ENCODE measurements at places on chromosomes 12 and 14.
A peak's percentile ranks its signal among the peaks of the same experiment; 100 is the strongest.

GRCh38 chr12:1805441-1806081 lies 14.8 kb upstream of the LRTM2 start:
- DNase-seq = no peak

DNA sequence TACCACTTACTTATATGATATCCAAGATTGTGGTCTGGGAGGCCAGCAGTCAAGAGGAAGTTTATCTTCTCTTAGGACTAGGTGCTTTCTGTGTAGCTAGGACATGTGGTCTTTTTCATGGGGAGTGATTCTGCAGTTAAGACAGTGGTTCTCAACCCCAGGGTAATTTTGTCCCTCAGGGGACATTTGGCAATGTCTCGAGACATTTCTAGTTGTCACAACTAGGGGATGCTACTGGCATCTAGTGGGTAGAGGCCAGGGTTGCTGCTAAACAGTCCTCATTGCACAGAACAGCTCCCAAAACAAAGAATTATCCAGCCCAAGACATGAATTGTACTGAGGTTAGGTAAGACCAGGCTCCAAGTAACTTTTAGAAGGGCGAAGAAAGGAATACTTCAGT lies 20.0 kb downstream of the AMDHD1 start:
- no peak for DNase-seq

GRCh38 chr12:127588249-127588648 lies 678.7 kb upstream of the TMEM132C start:
- DNase-seq = no peak

- DNase-seq = no peak
Observed at GRCh38 chr14:84080944-84081343, 1449.0 kb upstream of the FLRT2 start.

DNA sequence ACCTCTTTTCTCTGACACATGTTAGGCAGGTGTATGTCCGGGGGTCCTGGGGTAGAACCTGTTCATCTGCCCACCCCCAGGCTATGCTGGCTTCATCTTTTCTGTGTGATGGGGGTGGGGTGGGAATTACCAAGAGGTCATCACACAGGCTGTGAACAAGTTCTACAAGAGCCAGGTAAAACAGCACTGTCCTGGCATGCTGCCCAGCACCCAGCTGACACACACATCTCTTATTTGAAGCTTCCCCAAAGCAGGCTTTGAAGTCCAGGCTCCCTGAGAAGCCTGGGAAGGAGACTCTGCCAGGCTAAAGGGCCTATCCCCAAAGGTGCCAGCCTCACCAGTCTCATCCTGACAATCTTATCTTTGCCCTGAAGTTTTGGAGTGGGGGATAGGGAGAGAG lies 141.1 kb downstream of the ALG10 start:
- DNase-seq = no peak

GRCh38 chr14:51993285-51993920 lies 4.1 kb downstream of the RTRAF start:
- no peak for DNase-seq

DNA sequence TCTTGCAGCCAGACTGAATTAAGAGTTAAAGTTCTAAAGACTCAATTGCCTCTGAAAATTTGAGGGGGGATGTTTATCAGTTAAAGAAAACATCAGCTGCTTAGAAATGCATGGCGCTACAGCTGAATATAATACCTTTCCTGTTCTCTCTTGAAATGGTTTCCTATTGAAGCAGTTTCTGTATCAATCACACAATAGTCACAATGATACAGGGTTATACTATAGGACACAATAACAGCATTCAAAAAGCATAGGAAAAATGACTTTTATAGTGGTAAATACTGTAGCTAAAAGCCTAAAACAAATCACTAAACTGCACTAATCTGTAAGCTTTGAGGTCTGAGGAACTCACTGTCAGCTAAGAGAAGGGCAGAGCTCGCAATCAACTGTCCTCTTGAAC lies 15.2 kb downstream of the MDGA2 start:
- DNase-seq = no peak

DNA sequence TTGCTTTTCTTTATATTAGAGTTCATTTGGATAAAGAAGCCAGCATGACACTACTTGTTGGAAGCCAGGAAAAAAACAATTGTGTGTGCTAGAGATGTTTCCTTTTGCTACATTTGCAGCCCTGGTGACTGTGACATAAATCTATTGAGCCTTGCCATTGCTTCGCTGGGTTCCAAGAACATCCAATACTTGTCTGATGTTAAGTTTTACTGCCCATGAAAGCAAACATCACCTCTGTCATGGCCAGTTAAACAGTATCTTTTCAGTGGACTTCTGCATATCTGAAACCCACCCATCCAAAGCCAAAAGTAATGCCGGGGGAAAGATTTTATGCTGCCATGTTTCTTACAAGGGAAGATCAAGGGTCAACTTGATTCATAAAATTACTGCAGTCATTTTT lies 184.0 kb downstream of the MSRB3 start:
- DNase-seq = no peak

GRCh38 chr12:94318181-94318580 lies 141.5 kb downstream of the CEP83 start:
- DNase-seq = no peak

DNA sequence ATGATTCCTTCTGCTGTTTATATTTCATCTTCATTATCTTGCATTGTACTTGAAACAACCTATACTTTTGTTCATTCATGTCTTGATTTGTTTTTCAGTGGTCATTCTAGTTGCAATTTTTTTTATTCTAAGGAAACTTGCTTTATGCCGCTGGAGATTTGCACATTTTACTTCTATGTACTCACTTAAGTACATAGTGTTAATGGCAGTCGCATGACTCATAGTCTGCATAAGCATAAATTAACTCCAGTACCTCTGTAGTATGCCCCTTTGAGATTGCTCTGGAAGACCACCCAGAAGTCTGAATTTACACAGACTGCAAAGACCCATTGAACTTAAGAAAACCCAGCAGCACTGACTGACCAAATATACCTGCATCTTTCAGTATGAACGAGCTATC lies 77.0 kb downstream of the MSRB3 start:
- DNase-seq = no peak

DNA sequence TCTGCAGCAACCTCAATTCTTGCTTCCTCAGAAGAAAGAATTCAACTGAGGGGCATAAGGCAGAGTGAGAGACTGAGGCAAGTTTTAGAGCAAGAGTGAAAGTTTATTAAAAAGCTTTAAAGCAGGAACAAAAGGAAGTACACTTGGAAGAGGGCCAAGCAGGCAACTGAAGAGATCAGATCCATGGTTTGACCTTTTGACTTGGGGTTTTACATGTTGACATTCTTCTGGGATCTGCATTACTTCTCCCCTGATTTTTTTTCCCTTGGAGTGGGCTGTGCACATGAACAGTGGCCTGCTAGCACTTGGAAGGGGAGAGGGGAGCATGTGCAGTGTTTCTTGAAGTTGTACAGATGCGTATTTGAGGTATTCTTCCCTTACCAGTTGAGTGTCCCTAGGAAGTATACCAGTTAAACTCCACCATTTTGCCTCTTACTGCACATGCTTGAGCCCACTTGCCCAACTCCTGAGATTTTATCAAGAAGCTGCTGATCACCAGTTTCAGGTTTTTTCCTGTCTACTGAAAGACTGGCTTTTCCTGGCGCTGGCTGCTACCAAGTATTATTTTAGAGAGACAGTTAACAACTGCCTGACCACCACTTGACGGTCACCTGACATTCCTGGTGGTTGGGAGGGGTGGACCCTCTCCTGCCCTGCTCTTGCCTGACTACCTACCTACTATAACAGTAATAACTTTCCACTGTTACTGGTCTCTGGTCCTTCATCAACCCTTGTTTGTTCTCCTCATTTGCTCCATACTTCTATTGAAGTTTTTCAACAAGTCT lies 26.0 kb upstream of the TMTC2 start:
- DNase-seq = no peak

GRCh38 chr12:52496054-52496453 lies 3.0 kb upstream of the KRT6A start:
- no peak for DNase-seq

DNA sequence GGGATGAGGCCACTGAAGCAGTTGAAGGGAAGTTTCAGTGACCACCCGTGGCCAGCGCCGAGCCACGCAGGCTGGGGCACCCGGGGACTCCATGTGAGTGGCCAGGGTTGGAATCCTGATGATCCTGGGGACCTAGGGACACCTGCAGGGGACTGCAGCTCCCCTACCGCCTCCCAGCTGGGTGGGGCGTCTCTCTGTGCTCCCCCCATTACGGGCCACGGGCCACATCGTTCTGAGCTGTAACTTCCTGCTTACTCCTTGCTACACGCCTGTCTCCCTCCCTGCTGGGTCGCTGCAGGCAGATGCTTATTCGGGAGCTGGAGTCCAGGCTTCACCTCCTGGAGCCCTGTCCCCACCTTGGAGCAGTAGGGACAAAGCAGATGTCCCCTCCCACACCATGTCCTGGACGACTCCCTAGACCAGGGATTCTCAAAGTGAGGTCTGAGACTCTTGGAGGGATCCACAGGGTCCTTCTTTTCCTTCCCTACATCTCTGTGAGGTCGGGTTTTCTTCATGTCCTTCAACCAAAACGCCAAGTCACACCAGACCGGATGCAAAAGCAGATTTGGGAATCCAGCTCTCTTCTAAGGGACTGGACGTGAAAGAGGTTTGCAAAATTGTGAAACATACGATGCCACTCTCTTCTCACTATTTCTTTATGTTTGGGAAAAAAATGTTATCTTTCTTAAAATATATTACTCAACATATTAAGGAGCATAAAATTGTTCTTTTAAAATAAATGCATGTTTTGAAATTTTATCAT lies 85.9 kb upstream of the NCOR2 start:
- no peak for DNase-seq

- no peak for DNase-seq
Observed at GRCh38 chr12:10361622-10362021, 28.2 kb downstream of the KLRK1 start.

DNA sequence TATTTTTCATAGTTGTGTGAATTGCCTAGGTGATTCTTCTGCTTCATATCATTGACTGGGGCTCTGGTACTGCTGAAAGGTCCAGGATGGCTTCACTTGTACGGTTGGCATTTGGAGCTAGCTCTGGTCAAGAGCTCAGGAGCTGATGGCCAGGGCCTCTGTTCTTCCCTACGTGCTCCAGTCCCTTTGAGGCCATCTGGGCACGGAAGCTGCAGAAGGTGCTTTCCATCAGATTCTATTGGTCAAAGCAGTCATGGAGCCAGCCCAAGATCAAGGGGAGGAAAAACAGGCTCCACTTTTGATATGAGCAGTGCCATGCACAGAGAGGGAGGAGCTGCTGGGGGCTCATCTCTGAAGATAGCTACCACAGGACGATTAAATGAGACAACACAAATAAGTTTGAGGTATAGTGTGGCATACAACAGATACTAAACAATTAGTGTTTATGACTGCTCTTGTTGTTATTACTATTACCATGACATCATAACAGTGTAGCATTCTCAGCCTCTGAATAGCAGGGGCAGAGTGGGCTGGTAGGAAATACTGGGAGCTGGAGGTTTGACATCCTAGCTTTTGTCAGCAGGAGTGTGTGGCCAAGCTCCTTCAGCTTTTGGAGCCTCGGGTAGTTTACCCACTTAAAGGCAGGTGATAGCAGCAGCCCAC lies 10.4 kb downstream of the KRT83 start:
- no peak for DNase-seq

GRCh38 chr12:19630536-19630935 lies 191.2 kb downstream of the AEBP2 start:
- no peak for DNase-seq

- no peak for DNase-seq
Observed at GRCh38 chr12:50916292-50916691, 36.1 kb upstream of the HIGD1C start.

- DNase-seq = no peak
Observed at GRCh38 chr12:71455028-71455737, 15.6 kb downstream of the LGR5 start.

DNA sequence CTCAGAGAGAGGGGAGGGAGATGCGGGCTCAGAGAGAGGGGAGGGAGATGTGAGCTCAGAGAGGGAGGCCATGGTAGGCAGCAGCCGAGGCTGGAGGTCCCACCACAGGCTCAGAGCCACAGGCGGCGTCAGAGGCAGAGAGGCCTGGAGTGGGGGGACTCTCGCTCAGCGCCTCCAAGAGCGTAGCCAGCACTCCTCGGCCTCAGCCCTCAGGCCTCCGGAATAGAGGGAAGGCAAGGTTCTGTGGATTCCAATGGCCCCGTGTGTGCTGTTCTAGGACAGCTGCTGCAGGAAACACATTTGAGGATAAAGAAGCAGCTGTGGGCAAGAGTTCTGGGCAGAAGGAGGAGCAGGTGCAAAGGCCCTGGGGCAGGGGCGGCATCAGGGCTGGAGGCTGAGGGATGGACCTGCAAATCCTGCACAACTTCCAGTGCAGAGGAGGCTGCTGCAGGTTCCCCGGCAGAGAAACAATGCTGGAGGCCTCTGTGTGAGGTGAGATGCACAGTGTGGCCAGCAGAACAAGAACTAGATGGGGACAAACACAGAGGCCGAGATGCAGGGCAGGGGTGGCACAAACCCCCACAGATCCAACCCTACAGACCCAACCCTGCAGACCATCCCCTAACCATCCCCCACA lies 59.1 kb upstream of the GALNT9 start:
- DNase-seq = no peak

DNA sequence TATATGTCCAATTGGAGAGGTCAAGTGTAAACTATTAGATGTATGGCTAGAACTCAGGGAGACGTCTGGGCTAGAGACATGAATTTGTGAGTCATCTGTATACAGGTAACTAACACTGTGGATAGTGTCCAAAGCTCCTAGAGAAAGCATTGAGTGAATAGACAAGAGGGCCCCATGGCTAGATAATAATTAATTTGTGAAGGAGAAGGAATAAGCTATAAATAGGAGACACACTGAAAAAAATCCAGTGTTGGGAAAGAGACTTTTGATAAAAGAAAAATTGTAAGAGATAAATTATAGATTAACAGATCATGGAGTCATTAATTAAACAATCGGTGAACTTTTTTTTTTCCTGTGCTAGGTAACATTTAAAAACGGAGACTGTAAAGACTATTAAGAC lies 326.6 kb upstream of the PRICKLE1 start:
- DNase-seq = no peak

- DNase-seq = peak; percentile 47
Observed at GRCh38 chr12:76030341-76031080, 1.1 kb downstream of the PHLDA1 start.

DNA sequence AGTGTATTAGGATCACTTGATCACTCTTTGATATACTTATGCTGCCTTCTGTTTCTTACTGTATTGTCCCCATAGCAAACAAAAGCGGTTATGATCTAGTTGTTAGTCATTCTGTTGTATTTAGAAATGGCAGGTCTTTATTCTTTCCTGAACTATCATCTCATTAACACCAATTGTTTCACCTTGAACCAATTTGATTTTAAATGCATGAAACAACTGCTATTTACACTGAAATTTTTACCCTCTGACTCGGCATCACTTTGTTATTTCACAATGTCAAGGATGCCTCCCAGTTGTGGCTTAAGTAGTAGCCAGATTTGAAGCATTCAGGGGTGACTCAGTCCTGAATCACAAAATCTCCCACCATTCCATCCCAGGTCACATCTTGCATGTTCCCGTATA lies 303.5 kb downstream of the EGLN3 start:
- DNase-seq = no peak

GRCh38 chr12:55922126-55922525 lies 5.6 kb downstream of the PYM1 start:
- no peak for DNase-seq

GRCh38 chr14:93126111-93126510 lies 10.4 kb upstream of the ITPK1 start:
- DNase-seq = no peak

- DNase-seq = no peak
Observed at GRCh38 chr12:47822863-47823262, 3.2 kb upstream of the HDAC7 start.

GRCh38 chr14:65211341-65211987 lies 109.1 kb upstream of the MAX start:
- DNase-seq = no peak

All from stimulated activated CD4-positive, alpha-beta T cell treated with anti-CD3 and anti-CD28 coated beads, Interleukin-4, amount 100 ng/mL, for 4 hours (primary cell).